ENCODE measurements at places on chromosomes 5 and 9.

- no peak for ATAC-seq
Observed at GRCh38 chr9:80873861-80874260, 815.5 kb downstream of the TLE1 start.

- no peak for ATAC-seq
Observed at GRCh38 chr5:134527961-134528424, 2.5 kb downstream of the JADE2 start.

DNA sequence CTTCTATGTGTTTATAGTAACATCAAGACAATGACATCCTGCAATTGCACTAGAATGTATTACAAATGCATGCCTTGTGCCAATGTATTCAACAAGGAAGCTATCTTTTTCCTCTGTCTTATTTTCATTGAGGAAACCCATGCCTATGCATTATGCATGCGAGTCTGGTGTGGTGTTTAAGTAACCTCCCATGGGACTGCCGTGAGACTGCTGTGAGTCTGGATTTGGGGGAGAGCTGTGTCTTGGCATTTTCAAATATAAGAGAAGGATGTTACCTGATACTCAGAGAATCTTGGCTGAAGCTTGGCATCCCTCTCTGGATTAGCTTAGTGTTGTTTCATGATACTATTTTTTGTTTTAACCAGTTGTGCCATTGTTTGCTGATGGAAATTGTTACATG, 98.3 kb downstream of the F2RL2 start:
- peak; percentile 34 for ATAC-seq

GRCh38 chr5:62167561-62168057, 138.4 kb upstream of the KIF2A start:
- no peak for ATAC-seq

- no peak for ATAC-seq
Observed at GRCh38 chr5:28473531-28474107, 1435.2 kb upstream of the CDH9 start.

- ATAC-seq, result no peak
Observed at GRCh38 chr5:181194489-181195248, 10.3 kb downstream of the TRIM7 start.

DNA sequence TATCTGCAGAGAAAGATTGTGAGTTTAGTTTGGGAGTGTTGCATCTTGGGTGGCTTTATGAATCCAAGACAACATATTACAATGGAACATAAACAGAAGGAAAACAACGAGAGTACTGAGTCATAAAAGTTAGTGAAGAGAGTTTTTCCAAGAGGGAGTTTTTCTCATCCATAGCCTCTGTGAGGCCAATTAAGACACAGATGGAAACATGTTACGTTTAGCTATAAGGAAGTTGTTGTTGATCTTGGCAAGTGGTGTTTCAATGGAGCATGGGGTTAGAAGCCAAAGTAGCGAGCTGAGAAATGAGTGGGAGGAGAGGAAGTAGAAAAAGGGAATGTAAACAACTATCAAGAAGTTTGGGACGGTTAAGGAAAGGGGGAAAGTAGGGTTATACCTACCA, 53.3 kb upstream of the SPATA31D4 start:
- no peak for ATAC-seq

Data from SK-N-SH treated with all-trans-retinoic acid at 6 μM for 48 hours (cell line).